ENCODE measurements at places on chromosomes 1 and 21. TPM values are rescaled to one million over a fixed set of nuclear protein-coding genes. Genes with fewer than 3 reads are reported as not detected.

- peak; percentile 52 for DNase-seq
These were observed 28.2 kb downstream of the BATF3 start for GRCh38 chr1:212671342-212672031.

DNA sequence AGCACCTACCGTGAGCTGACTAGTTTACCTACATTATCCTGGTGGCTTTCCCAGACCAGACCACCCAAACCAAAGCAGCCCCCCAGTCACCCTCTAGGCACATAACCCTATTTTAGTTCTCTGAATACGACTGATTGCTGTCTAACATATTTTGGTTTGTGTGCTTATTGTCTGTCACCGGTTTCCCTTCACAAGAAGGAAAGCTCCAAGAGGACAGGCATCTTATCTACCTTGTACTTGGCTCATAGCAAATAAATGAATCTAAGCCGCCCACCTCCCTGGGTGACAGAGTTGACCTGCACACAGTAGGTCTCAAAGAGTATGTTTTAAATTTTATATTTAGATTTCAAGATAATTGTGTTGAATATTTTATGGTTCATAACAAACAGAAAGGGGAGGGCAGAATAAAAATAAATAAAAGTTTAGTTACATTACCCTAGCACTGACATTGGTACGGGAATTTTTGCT, 904 bp upstream of the PRDX6 start:
- no peak for DNase-seq

DNA sequence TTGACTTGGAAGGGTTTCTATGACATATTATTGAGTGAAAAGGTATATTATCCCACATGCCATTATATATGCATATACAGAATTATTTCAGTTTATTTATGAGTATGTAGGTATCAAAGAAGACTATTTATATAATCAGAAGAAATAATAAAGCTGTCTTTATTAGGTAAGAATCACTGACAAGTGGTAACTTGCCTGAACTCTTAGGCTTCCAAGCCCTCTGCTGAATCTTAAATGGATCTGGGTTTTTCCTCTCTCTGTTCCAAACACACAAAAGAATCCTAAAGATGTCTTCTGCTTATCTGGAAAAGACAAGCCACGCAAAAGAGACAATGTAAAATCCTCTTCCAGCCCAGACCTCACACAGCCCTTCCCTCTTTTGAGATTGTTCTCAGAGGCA, 14.9 kb upstream of the SEC16B start:
- DNase-seq: no peak

GRCh38 chr1:119815361-119815760, 4.1 kb upstream of the REG4 start:
- DNase-seq: no peak

- DNase-seq: no peak
These were observed 15.4 kb downstream of the ZP4 start for GRCh38 chr1:237875291-237875690.

GRCh38 chr1:58791106-58791505, 7.3 kb upstream of the JUN start:
- DNase-seq: no peak

DNA sequence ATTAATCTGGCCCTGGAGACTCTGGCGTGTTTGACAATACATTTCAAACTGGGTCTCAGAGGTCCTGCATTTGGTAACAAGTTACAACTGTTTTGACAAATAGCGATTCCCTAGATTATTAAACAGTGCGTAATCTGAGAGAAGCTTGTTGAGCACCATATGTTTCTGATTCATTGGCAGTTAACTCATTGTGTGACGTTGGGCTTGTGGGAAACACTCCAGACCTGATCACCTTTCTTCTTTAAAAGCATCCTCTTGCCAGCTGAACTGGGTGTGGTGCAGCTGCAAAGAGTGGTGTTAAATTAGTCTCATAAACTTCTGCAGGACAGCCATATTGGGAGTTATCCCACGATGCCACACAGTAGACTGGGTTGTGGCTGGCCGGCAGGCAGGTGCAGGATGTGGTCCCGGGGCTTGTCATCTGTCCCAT, 82.7 kb downstream of the CDC7 start:
- no peak for DNase-seq

DNA sequence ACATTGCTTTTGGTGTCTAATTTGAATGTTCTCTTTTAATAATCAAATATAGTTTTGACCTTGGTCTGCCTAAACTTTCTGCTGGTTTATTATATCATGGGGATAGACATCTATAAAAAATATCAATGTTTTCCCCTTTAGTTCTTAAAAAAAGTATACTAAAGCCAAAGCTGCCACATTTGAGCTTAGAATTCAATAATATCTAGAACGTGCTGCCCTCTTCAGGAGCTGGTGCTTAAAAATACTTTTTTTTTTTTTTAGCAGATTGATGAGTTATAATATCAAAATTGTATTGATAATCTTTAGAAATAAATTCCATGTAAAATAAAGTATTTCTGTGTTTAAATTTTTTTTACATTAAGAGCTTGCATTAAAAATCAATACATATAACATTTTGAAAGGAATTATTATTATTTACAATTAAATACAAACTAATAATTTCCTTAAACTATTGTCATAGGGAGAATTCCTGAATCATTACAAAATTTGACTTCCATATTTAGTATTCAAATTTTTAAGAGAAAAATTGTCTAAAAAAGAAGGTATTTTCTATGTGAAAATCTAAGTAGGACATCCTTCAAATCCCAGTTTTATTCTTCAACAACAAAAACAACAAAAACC, 40.1 kb upstream of the ADGRL2 start:
- DNase-seq: no peak

- DNase-seq: no peak
These were observed 48.9 kb downstream of the RASAL2 start for GRCh38 chr1:178142806-178143205.

- DNase-seq: no peak
These were observed 30.2 kb upstream of the RNF187 start for GRCh38 chr1:228457017-228457395.

- DNase-seq: peak; percentile 87
These were observed 206.8 kb downstream of the ST6GALNAC3 start for GRCh38 chr1:76281306-76281705.

- peak; percentile 19 for DNase-seq
These were observed 131.9 kb downstream of the CRB1 start for GRCh38 chr1:197399755-197400521.

DNA sequence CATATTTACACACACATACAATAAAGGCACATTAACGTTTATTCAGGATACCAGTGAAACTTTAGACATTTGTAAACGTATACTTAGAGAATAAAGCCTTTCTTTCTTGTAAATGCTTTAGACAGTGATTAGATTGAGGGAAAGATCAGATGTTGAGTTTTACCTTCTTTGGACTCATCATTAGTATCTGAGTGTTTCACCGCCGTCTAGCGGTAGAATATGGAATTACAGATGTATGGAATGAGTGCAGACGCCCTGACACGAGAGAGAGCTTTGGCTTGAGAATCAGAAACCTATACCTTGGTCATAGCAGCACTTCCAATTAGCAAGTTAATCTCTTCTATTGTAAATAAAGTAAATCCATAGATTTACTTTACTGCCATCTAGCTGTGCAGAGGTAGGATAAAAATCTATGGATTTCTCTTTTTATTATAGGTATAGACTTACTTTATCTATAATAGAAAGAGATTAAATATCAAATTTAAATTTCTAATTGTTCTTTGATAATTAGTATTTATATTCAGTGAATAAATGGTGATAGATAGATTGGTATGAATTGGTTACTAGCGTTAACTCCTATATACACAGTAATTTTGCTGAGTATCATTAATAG, 12.6 kb downstream of the FLG2 start:
- DNase-seq: peak; percentile 39

- no peak for DNase-seq
These were observed 331.6 kb upstream of the BRINP3 start for GRCh38 chr1:190809312-190809711.

GRCh38 chr1:7186382-7187111, 401.3 kb downstream of the CAMTA1 start:
- no peak for DNase-seq

GRCh38 chr1:206658264-206658980, 23.1 kb downstream of the DYRK3 start:
- DNase-seq: no peak

DNA sequence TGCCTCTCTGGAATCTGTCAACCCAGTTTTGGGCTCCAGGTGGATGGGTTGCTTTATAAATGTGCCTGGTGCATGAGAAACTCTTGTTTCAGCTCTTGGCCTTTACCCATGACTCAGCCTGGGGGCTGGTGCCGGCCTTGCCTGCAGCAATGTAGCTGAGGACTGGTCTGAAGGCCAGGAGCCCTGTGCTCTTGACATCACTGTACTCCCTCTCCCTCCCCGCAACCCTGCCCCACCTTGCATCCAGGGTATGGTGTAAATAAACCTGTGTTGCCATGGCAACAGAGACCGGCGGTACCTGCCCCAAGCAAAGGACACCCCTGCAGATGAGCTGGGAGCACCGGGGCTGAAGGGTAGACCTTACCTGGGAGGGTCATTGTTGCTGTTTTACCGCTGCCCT, 13.3 kb downstream of the FAM151A start:
- no peak for DNase-seq

GRCh38 chr1:38953433-38953860, 11.8 kb upstream of the RHBDL2 start:
- no peak for DNase-seq

- peak; percentile 44 for DNase-seq
These were observed 60.3 kb upstream of the KRTAP19-8 start for GRCh38 chr21:31098576-31099005.

GRCh38 chr1:30905916-30906620, 2.5 kb downstream of the SDC3 start:
- DNase-seq: no peak

DNA sequence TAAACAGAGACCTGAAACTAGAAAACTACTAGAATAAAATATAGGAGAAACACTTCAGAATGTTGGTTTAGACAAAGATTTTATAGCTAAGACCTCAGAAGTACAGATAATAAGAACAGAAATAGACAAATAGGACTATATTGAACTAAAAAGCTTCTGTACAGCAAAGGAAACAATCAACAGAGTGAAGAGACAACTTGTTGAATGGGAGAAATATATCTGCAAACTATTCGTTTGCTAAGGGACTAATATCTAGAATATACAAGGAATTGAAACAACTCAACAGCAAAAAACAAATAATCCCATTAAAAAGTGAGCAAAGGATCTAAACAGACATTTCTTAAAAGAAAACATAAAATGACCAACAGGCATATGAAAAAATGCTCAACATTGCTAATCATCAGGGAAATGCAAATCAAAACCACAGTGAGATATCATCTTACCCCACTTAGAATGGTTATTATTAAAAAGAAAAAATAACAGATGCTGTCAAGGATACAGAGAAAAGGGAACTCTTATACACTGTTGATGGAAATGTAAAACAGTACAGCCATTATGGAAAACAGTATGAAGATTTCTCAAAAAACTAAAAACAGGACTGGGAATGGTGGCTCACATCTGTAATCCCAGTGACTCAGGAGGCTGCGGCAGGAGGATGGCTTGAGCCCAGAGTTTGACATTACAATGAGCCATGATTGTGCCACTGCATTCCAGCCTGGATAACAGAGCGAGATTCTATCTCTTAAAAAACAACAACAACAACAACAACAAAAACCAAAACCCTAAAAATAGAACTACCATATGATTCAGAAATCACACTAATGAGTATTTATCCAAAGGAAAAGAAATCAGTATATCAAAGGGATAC, 37.3 kb upstream of the ZSWIM5 start:
- no peak for DNase-seq

GRCh38 chr1:41174170-41174569, 67.9 kb downstream of the SCMH1 start:
- DNase-seq: no peak

GRCh38 chr1:219438386-219438785, 174.5 kb downstream of the ZC3H11B start:
- no peak for DNase-seq

GRCh38 chr1:151825204-151825603, 6.4 kb downstream of the RORC start:
- DNase-seq: no peak

- no peak for DNase-seq
These were observed 139.7 kb upstream of the C1orf87 start for GRCh38 chr1:60213253-60213652.

GRCh38 chr1:165644064-165644735, 13.2 kb downstream of the MGST3 start:
- no peak for DNase-seq

DNA sequence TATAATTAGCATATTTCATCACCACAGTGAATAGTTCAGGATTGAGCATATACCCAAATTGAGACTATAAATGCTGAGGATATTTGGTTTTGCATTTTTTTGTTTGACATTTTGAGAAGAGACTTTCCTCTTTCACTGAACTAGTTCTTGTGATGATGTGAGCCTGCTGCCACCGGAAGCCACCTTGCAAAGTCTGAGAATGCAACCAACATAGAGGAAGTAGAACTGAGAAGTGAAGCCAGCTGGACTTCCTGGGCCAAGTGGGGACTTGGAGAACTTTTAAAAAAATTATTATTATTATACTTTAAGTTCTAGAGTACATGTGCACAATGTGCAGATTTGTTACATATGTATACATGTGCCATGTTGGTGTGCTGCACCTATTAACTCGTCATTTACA, 102.3 kb downstream of the RPE65 start:
- DNase-seq: no peak

- DNase-seq: no peak
These were observed 144.5 kb downstream of the PBX1 start for GRCh38 chr1:164703463-164703862.

Gene CCT8
- total RNA-seq: 94.1 TPM

Gene HS2ST1
- 16.6 TPM for total RNA-seq

Gene MAP3K21
- total RNA-seq: 12.4 TPM

Gene ANXA9
- total RNA-seq: 5.8 TPM

Gene PLA2G4A
- total RNA-seq: 5.4 TPM

Gene OR2AK2
- 0.63 TPM for total RNA-seq

Gene IL19
- total RNA-seq: not detected

Gene F5
- total RNA-seq: 2.5 TPM

Gene TNFRSF1B
- total RNA-seq: 4.4 TPM

Gene SPRR4
- not detected for total RNA-seq

Gene MPL
- not detected for total RNA-seq

Gene DENND2C
- total RNA-seq: 3.8 TPM

Gene FAM151A
- total RNA-seq: not detected

Gene SLC9C2
- not detected for total RNA-seq

Gene BGLAP
- 1.0 TPM for total RNA-seq

Gene CFAP107
- not detected for total RNA-seq

Gene MTARC2
- total RNA-seq: 69.5 TPM

Gene ZNF687
- total RNA-seq: 38.0 TPM

Gene PRAMEF18
- not detected for total RNA-seq

Gene FCGR3A
- total RNA-seq: 8.3 TPM

Gene MX2
- 19.8 TPM for total RNA-seq

Gene SPTA1
- not detected for total RNA-seq

Gene RNF207
- total RNA-seq: 32.9 TPM

Gene SLC35D1
- 17.6 TPM for total RNA-seq
